Activated B cell treated with CpG ODN at 0.5 μM for 24 hours (primary cell): ENCODE measurements at places on chromosomes 4 and X. TPM values are rescaled to one million over a fixed set of nuclear protein-coding genes. Genes with fewer than 3 reads are reported as not detected.
A peak's percentile ranks its signal among the peaks of the same experiment; 100 is the strongest.

The KLB gene
- total RNA-seq, result 0.18 and 0.20 TPM in 2 replicates

The MAGEC2 gene
- not detected in 2 replicates for total RNA-seq

The ITIH6 gene
- total RNA-seq, result not detected in 2 replicates

The MAGEB17 gene
- not detected in 2 replicates for total RNA-seq

The FGFBP1 gene
- not detected in 2 replicates for total RNA-seq

The NDST4 gene
- not detected in 2 replicates for total RNA-seq

The LRCH2 gene
- total RNA-seq, result not detected in 2 replicates

The MMAA gene
- 11.3 and 13.5 TPM in 2 replicates for total RNA-seq

- no peak overlapping the region for H3K27ac ChIP-seq
- H3K4me1 ChIP-seq, result no peaks in the 10 kb centered on the region
- no peak overlapping the region for H3K4me3 ChIP-seq
- DNase-seq, result no peak
Measured at GRCh38 chr4:158346576-158346975, 136.3 kb downstream of the TMEM144 start.

GRCh38 chrX:11285651-11286050 lies 7.6 kb upstream of the AMELX start:
- no peaks in the 10 kb centered on the region for H3K27me3 ChIP-seq
- no peak overlapping the region for H3K4me3 ChIP-seq
- no peaks in the 10 kb centered on the region for H3K4me1 ChIP-seq
- DNase-seq, result no peak

GRCh38 chr4:10184041-10184440 lies 67.4 kb upstream of the WDR1 start:
- DNase-seq, result no peak
- H3K27ac ChIP-seq, result no peak overlapping the region
- H3K4me3 ChIP-seq, result no peak overlapping the region
- H3K36me3 ChIP-seq, result no peaks in the 10 kb centered on the region
- H3K4me1 ChIP-seq, result peaks cover 7% of the 10 kb centered on the region

GRCh38 chrX:77009691-77010090 lies 437.5 kb upstream of the FGF16 start:
- H3K4me3 ChIP-seq, result no peak overlapping the region
- no peak overlapping the region for H3K27ac ChIP-seq
- no peak for DNase-seq
- no peaks in the 10 kb centered on the region for H3K4me1 ChIP-seq
- no peaks in the 10 kb centered on the region for H3K27me3 ChIP-seq

DNA sequence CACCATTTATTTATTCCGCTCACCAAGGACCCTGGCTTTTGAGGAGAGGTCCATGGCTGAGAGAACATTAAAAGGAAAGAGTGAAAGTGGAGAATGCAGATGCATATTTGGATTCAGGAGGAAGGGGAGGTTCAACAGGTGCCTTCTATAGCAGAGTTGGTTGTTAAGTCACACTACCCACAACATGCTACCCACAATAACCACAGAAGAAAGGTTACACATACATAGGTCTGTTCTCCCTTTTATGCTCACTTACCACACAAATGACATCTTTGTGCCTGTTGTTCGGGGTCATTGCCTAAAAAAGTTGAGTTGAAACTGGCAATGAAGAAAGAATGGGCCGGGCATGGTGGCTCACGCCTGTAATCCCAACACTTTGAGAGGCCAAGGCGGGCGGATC lies 587.4 kb downstream of the RPA4 start:
- no peaks in the 10 kb centered on the region for H3K27me3 ChIP-seq
- no peaks in the 10 kb centered on the region for H3K36me3 ChIP-seq
- H3K4me1 ChIP-seq, result no peaks in the 10 kb centered on the region

- no peaks in the 10 kb centered on the region for H3K4me1 ChIP-seq
- no peak overlapping the region for H3K4me3 ChIP-seq
- no peaks in the 10 kb centered on the region for H3K27me3 ChIP-seq
- no peak overlapping the region for H3K27ac ChIP-seq
- H3K36me3 ChIP-seq, result no peaks in the 10 kb centered on the region
- DNase-seq, result no peak
Measured at GRCh38 chr4:172411149-172411548, 597.9 kb downstream of the GALNTL6 start.

DNA sequence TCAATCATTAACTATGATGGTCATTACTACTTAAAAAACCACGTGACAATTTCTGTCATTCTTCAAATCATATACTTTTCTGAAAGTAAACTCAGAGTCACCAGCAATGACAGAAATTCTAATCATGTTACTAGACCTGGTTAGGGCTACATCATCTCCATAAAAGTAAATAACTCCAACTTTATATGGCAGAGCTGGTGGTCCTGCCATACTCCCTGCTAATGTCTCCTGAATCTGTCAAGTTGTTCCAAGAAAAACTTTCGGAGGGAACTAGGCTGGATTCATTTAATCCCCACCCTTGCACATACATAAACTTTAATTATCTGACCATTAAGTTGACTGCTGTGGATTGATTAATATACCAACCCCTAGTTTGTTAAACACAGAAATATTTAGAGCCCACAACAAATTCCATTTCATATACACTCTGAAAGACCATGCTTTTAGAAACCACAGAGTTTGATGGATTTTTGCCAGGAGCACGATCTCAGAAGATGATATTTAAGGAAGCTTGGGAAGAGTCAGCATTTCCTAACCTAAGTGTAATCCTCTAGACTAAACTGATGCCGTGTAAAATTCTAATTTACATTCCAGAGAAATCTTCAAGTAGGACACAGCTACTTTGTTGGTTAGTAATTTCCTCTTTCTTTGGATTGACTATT lies 577.0 kb downstream of the FAT4 start:
- H3K36me3 ChIP-seq, result no peaks in the 10 kb centered on the region
- H3K27ac ChIP-seq, result no peak overlapping the region
- no peak overlapping the region for H3K4me3 ChIP-seq

DNA sequence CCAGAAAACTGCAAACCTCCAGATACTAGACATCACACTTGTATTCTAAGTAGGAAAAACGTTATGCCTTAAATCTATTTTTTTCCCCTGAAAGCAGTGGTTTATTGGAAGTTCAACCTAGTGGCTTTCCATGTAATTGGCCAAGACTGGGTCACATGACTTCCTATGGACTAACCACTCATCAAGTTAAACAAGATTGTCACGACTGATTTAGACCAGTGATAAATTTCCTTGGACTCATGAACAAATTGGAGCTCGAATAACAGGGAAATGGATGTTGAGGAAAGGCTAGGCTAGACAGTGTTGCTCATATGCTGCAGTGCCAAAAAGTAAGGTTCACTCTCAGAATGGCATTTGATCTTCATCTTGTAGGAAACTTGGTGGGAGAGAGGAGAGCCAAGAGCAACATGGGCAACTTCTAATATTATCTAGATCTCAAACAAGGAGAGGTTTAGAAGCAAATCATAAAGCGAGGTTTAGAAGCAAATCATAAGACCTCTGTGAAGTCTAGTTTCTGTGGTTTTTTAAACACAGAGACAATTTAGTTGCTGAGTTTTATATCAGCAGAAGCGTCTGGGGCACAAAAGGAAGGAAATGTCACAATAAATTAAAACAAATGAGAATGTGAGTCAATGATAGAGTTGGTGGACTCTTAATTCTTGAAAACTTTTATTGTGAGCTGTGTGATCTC lies 165.6 kb upstream of the BOD1L1 start:
- no peak overlapping the region for H3K4me3 ChIP-seq
- H3K27me3 ChIP-seq, result peaks cover 3% of the 10 kb centered on the region
- H3K4me1 ChIP-seq, result no peaks in the 10 kb centered on the region
- no peaks in the 10 kb centered on the region for H3K36me3 ChIP-seq
- no peak for DNase-seq
- H3K27ac ChIP-seq, result no peak overlapping the region

DNA sequence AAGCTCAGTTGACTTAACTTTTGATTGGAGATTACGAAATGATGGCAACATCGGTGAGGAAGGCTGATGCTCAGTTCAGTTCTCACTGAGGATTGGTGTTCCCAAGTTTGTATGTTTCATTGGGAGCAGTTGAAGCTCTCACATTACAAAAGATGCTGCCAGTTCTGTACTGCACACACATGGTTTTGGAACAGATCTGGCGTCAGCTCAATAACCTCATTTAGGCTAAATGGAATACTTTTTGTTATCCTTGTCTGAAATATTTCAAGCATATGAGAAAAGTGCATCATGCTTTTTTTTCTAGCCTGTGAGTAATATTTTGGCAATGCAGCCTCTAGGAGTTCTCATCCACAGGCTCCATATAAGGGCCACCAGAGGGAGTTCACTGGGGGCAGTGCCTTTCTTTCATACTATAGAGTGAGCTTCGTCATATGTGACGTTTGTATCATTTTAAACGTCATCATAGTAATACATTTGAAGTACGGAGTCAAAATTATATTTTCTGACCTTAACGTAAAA lies 4.1 kb downstream of the ENPEP start:
- no peak overlapping the region for H3K27ac ChIP-seq
- H3K4me1 ChIP-seq, result peaks cover 13% of the 10 kb centered on the region
- DNase-seq, result no peak
- no peak overlapping the region for H3K4me3 ChIP-seq
- no peaks in the 10 kb centered on the region for H3K36me3 ChIP-seq

DNA sequence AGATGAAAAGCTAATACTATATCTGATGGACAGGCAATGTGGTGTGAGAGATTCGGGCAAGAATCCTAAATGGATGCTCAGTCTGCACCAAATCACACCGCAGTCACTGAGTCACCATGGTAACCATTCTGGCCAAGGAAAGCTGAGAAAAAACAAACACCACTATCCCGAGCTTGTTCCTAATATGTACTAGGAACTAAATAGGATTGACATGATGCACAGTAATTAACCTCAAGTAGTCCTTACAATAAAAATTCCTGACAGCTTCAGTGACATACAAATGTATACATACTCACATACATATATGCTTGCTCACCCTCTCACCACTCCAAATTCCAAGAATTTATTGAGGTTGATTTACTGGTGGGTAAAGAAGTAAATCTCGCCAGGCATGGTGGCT lies 1.1 kb upstream of the RAB40A start:
- no peaks in the 10 kb centered on the region for H3K36me3 ChIP-seq

- H3K27ac ChIP-seq, result peak overlapping the region; percentile 73
- peaks cover 84% of the 10 kb centered on the region for H3K36me3 ChIP-seq
- no peak for DNase-seq
- no peaks in the 10 kb centered on the region for H3K27me3 ChIP-seq
- H3K4me3 ChIP-seq, result peak overlapping the region; percentile 65
Measured at GRCh38 chr4:184409911-184410692, 64.2 kb downstream of the IRF2 start.

DNA sequence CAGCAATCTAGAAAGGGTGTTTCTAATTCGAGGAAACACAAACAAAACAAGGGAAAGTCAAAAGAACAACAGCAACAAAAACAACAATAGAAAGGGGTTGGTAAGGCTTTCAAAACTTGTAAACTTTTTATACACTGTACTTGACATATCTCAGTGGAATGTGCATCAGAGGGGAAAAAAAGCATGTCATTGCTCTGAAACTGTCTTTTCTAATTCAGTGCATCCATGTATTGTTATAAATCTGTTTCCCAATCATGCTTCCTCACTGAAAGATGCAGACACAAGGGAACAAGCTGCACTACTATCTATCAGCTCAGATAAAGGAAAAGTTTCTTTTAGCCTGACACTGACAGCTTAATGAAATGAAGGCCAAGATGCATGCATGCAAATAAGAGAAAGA lies 44.2 kb upstream of the PCDH18 start:
- H3K4me1 ChIP-seq, result no peaks in the 10 kb centered on the region
- H3K27ac ChIP-seq, result no peak overlapping the region
- H3K4me3 ChIP-seq, result no peak overlapping the region
- DNase-seq, result no peak
- H3K36me3 ChIP-seq, result no peaks in the 10 kb centered on the region

DNA sequence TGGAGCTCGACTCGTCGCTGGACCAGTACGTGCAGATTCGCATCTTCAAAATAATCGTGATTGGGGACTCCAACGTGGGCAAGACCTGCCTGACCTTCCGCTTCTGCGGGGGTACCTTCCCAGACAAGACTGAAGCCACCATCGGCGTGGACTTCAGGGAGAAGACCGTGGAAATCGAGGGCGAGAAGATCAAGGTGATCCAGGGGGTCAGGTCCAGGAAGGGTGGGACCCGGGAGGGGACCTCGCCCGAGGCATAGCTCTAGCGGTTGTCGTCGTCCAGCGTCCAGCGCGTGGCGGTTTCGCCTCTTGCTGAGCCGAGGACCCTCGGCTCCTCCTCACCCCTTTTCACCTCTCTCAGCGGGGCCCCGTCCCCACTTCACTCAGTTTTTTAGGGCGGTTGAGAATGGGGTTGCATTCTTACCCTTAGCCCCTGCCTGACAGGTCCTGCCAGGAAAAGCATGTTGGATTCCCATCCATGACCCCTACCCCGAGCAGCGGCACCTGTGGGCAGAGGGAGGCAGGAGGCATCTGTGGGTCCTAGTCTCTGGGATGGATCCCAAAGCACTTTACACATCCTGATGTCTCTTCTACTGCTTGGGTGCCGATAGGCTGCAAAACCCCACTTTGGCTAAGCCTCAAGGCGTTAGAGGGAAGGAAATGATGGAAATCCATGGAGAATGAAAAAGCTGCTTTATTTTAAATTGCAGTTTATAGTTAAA lies 524 bp downstream of the RAB33A start:
- H3K4me1 ChIP-seq, result peaks cover 53% of the 10 kb centered on the region
- H3K36me3 ChIP-seq, result no peaks in the 10 kb centered on the region
- no peaks in the 10 kb centered on the region for H3K27me3 ChIP-seq
- no peak for DNase-seq
- H3K27ac ChIP-seq, result peak overlapping the region; percentile 91

DNA sequence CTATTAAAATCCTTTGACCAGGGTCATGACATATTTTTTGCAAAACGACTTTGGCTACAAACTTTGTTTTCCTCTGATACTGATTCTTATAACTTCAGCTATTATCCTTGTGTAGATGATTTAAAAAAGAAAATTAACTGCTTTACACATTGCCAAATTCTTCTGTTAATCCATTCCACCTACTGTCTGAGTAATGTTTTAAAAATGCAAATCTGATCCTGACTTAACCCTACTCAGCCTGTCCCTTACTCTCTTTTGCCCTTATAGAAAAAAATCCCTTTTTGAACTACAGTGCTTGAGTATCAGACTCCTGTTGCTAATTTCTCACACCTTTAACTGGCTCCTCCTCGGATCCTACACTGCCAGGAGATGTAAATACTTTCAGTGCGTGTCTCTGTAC lies 723.1 kb downstream of the ADGRL3 start:
- no peaks in the 10 kb centered on the region for H3K4me1 ChIP-seq
- H3K36me3 ChIP-seq, result no peaks in the 10 kb centered on the region
- no peak overlapping the region for H3K27ac ChIP-seq
- no peak overlapping the region for H3K4me3 ChIP-seq
- no peak for DNase-seq

GRCh38 chrX:98071331-98071730 lies 1187.6 kb downstream of the RPA4 start:
- H3K36me3 ChIP-seq, result no peaks in the 10 kb centered on the region
- H3K4me3 ChIP-seq, result no peak overlapping the region
- H3K27me3 ChIP-seq, result no peaks in the 10 kb centered on the region
- DNase-seq, result no peak
- H3K27ac ChIP-seq, result no peak overlapping the region

- DNase-seq, result no peak
- no peak overlapping the region for H3K4me3 ChIP-seq
- H3K27ac ChIP-seq, result no peak overlapping the region
- H3K36me3 ChIP-seq, result peaks cover 4% of the 10 kb centered on the region
- H3K4me1 ChIP-seq, result peaks cover 4% of the 10 kb centered on the region
Measured at GRCh38 chrX:97039363-97040029, 155.8 kb downstream of the RPA4 start.

GRCh38 chrX:47690175-47690574 lies 31.2 kb upstream of the UXT start:
- no peak for DNase-seq
- H3K4me3 ChIP-seq, result no peak overlapping the region
- H3K27ac ChIP-seq, result no peak overlapping the region
- peaks cover 7% of the 10 kb centered on the region for H3K27me3 ChIP-seq
- no peaks in the 10 kb centered on the region for H3K36me3 ChIP-seq
